Suppressor macrophage (primary cell): ENCODE measurements at places on chromosomes 13 and 19.

GRCh38 chr13:59568306-59568705 lies 595.4 kb downstream of the DIAPH3 start:
- DNase-seq: no peak

DNA sequence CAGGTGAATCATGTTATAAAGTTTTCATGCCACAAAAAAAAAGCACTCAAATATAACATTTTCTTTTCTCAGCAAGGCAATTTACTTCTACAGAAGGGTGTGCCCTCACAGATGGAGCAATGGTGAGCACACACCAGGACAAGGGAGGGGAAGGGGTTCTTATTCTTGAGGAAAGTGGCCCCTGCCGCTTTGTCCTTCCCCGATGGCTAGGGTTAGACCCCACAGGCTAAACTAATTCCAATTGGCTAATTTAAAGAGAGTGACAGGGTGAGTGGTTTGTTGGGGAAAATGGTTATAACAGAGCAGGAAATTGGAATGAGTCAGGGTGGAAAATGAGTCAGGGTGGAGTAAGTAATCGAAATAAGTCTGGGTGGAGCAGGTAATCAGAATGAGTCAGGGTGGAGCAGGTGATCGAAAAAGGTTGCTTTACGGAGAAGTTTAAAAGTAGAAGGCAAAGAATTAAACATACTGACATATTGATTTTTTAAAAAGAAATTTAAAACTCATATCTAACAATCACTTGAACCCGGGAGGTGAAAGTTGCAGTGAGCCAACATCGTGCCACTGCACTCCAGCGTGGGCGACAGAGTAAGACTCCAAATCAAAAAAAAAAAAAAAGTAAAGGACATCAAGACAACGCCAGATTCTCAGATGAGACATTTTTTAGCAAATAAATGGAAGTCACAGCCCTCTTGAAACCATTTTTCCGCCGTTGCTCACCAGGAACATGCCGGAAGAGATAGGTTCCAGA lies 813 bp downstream of the ZNF562 start:
- peak; percentile 50 for DNase-seq

DNA sequence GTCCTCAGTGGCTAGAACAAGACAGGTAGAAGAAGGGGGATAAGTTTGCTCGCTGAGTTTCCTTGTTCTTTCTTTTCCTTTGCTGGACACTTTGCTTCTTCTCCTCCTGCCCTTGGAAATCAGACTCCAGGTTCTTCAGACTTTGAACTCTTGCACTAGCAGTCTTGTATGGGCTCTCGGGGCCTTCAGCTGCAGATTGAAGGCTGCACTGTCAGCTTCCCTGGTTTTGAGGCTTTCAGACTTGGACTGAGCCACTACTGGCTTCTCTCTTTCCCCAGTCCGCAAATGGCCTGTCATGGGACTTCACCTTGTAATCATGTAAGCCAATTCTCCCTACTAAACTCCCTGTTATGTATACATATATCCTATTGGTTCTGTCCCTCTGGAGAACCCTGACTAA lies 379.8 kb downstream of the NDFIP2 start:
- no peak for DNase-seq

GRCh38 chr19:14748601-14749000 lies 29.8 kb downstream of the ADGRE2 start:
- DNase-seq: peak; percentile 36

- no peak for DNase-seq
These were observed 16.8 kb downstream of the MPND start for GRCh38 chr19:4360081-4360569.

DNA sequence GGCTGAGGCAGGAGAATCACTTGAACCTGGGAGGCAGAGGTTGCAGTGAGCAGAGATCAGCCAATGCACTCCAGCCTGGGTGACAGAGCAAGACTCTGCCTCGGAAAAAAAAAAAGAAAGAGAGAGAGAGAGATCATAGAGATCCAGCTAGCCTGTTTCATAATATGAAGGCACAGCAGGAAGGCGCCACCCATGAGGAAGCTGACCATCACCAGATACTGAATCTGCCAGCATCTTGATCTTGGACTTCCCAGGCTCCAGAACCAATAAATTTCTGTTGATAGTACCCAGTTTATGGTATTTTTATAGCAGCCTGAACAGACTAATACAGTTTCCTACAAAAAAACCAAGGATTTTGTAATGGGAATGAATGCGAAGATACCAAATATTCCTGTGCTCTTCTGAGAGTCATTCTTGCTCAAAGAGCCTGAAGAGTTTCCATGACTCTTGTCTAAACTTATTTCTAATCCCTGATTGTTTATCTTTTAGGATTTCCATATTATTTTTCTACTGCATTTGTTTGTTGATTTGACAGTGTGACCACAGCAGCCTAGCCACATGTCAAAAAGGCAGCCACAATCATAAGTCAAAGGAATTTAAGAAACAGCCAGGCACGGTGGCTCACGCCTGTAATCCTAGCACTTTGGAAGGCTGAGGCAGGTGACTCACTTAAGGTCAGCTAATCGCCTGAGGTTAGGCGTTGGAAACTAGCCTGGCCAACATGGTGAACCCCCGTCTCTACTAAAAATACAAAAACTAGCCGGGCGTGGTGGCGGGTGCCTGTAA lies 37.7 kb upstream of the PDCD5 start:
- DNase-seq: no peak

DNA sequence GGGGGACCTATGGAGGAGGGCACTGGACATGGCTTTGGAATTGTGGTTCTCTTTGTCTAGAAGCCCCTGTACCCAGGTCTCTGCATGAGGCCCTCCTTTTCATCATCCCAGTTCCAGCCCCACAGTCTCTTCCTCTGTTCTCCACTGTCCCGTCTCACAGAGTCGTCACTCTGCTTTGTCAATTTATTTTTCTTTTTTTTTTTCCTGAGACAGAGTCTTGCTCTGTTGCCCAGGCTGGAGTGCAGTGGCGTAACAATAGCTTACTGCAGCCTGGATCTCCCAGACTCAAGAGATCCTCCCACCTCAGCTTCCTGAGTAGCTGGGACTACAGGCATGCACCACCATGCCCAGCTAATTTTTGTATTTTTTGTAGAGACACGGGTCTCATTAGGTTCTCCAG lies 619 bp upstream of the EXOC3L2 start:
- DNase-seq: no peak

- no peak for DNase-seq
These were observed 406.5 kb downstream of the IRS2 start for GRCh38 chr13:109379930-109380329.

DNA sequence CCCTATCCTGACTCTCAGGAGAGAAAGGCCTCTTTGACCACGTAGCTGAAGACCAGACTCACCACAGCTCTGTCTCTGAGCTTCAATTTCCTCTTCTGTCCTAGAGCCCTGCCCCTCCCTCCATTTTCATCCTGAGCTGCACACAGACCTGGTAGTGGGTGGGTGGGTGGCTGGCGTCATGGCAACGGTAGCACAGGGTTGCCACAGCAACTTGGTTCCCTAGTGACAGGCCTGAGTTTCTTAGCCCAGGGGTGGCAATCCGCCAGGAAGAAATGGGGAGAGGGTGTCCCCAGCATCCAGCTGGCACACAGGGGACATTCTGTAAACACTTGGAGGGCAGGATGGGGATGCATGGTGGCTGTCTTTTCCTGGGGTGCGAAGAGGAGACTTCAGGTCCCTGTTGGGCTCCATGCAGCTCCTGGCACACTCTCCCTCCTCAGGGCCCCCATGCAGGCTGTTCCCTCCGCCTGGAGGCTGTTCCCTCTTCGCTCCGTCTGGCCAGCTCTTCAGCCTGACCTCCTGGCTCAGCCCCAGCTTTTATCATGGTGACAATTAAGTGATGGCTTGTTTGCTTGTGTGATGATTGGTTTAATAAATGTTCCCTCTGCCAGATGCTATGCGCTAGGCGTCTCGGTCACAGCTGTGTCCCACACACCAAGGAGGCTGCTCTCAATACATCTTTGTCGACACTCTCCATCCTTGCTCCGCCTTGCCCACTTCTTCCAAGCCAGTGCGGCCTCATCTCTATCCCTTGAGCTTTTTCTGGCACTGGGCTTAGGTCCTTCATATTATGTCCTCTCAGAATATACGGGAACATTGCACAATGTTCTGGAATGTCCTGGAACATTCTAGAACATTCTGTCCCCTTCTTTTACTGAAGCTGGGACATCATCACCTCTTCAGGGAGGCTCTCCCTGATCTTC lies 7.4 kb upstream of the KLHL26 start:
- no peak for DNase-seq

- peak; percentile 47 for DNase-seq
These were observed 4.3 kb upstream of the ZNF17 start for GRCh38 chr19:57406516-57407123.

DNA sequence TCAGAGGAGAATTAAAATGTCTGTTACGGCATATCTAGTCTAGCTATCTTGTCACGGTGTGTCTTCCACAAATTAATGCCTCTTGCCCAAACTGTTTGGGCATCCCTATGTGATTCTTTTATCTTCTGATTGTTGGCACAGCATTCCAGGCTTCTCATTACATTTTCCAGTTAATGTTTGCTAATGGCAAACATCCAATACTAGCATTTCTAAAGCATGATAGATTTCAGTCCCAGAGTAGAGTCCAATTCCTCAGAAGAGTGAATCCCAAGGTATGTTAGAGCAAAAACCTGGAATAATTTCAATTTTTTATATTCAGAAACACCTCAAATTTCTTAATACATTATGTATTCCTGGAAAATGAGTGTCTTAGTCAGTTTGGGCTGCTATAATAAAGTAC lies 684.5 kb upstream of the SLITRK1 start:
- DNase-seq: no peak

DNA sequence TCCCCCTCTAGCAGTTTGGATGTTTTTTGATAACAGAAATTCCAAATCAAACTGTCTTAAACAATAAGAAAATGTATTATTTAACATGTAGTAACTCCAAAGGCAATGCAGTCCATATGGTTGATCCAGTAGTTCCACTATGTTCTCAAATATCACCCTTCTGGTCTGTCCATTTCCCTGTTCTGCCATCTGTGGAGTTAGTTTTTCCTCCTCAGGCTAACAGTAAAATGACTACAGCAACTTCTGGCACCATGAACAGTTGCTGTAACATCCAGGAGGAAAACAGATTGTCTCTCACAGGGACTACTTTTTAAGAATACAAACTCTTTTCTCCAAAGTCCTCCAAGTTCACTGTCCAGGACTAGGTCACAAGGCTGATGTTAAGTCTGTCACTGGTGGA lies 455.4 kb downstream of the FGF14 start:
- DNase-seq: no peak

- no peak for DNase-seq
These were observed 897.0 kb downstream of the SLITRK6 start for GRCh38 chr13:84902243-84902642.

GRCh38 chr13:94053986-94054593 lies 425.4 kb downstream of the DCT start:
- DNase-seq: no peak

DNA sequence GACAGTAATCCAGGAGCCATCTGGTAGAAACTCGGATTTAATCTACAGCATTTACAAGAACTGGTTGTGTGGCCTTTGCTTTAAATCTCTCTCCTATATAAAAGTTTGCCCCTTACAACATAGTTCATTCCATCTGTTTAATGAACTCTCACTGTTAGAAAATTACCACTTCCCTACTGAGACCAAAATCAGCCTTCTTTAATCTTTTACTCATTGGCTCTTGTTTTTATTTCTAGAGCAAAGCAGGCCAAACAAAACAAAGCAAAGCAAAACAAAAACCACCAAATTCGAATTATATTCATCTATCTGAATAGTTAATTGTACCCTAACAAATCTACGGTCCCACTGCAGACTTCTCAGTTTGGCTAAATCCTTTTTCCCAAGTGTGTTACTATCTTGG lies 127.0 kb downstream of the UGGT2 start:
- no peak for DNase-seq

DNA sequence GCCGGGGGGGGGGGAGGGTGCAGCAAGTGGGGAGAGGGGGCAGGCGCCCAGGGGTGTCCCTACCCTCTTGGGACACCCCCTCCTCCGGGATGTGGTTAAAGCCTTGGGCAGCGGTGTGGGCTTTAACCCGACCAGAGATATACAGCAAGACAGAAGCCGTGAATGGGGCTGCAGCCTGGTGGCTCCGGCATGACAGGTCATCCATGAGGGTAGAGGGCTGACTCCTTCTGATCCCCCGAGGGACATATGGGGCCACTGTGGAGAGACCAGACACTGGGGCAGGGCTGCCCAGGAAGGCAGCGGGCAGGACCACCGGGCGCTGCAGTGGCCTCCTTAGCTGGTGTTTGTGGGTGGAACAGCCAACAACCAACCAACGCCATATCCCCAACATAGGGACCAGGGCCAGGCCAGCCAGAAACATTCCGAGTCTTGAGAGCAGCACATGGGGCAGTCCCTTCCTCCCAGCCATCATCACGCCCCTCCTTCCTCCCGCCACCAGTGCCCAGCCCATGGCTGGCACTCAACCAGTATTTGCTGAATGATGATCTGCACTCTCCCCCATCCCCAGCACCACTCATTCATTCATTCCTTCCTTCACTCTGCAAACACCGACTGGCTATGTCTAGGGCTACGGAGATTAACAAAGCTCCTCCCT lies 18.2 kb downstream of the ELAVL1 start:
- no peak for DNase-seq

- DNase-seq: no peak
These were observed 148.4 kb downstream of the COG6 start for GRCh38 chr13:39803851-39804250.

GRCh38 chr19:46126086-46126580 lies 1.6 kb upstream of the IGFL3 start:
- no peak for DNase-seq

- DNase-seq: peak; percentile 40
These were observed 15.4 kb upstream of the SIGLEC6 start for GRCh38 chr19:51546650-51547396.

GRCh38 chr19:18282788-18283141 lies 1.3 kb upstream of the JUND start:
- DNase-seq: no peak

DNA sequence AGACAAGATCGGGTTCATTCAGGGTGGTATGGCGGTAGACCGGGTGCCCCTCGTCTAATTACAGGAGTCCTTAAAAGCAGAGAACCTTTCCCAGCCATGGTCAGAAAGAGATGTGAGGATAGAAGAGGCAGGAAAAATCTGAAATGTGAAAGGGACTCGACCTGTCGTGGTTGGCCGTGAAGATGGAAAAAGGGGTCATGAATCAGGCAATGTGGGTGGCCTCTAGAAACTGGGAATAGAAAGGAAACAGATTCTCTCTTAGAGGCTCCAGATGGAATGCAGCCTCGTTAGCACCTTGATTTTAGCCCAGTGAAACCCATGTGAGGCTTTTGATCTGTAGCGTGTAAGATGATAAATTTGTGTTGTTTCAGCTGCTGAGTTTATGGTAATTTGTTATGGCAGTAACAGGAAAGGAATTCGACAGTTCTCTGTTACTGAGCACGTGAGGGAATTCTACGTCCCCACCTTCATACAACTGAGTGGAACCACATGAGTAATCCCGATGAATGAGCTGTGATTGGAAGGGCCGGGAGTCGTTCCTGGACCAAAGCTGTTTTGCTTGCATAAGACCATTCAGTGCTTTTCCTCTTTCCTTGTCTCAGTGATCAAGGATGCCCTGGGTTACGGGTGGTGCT lies 11.0 kb upstream of the CA11 start:
- no peak for DNase-seq

DNA sequence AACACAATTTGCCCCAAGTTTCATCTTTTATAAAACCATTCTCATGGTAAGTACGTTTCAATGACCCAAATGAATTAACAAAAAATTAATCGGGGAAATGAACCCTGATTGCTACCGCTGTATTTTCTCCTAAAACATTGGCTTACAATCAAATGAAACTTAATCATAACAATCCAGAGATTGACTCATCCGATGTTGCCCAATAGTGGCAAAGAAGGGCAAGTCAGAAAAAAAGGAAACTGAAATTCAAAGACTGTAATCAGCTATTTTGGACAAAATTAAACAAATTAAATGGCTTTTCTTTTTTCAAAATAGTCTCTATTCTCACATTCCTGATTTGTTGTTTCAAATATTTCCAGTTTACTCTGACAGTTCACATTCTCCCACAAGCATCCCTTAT lies 3.9 kb upstream of the ACOD1 start:
- DNase-seq: peak; percentile 86
